Fibroblast of villous mesenchyme (primary cell): ENCODE measurements at places on chromosomes 12 and 14. TPM values are rescaled to one million over a fixed set of nuclear protein-coding genes. Genes with fewer than 3 reads are reported as not detected.

CLEC1B gene
- total RNA-seq, result under 0.01 TPM in 1 of 2 replicates, not detected in the other

GPR84 gene
- total RNA-seq, result not detected in 2 replicates

ADAM21 gene
- under 0.01 and 0.43 TPM in 2 replicates for total RNA-seq

GALNT9 gene
- not detected in 2 replicates for total RNA-seq
